ENCODE measurements at places on chromosomes 5 and 9.

DNA sequence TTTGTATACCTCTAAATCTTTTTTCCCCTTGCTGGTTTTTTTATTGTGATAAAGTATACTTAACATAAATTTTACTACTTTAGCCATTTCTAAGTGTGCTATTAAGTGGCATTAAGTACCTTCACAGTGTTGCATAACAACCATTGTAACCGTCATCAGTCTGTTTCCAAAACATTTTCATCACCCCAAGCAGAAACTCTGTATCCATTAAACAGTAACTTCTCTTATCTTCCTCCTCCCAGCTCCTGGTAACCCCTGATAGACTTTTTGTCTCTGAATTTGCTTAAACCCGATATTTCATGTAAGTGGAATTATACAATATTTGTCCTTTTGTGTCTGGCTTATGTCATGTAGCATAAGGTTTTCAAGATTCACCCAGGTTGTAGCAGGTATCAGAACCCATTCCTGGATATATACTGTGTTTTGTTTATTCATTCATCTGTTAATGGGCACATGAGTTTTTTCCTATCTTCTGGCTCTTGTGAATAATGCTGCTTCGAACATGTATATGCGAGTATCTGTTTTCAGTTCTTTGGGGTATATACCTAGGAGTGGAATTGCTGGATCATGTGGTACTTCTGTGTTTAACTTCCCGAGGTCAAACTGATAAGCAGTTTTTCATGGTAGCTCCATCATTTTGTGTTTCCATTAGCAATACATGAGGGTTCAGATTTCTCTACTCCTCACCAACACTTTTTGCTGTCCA lies 66.4 kb downstream of the EHMT1 start:
- DNase-seq = no peak

DNA sequence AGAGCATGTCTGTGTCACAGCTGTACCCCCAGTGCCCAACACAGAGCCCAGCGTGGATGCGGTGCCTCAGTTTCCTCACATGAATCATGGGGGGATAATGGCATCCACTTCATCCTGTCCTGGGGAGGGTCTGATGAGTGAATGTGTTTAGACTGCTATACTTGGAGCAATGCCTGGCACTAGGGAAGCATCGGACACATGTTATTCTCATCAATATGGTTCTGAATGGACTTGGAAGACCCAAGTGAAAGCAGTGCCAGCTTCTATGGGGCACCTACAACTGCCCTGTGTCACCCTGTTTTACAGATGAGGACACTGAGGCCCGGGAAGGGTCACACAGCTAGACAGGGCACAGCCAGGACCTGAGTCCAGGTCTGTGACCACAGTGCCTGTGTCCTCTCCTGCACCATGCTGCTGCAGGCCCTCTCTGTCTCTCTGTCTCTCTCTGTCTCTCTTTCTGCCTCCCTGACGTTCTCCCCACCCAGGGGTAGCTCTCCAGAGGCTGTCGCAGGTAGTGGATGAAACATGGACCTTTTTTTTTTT lies 42.3 kb upstream of the NEK6 start:
- DNase-seq = no peak

DNA sequence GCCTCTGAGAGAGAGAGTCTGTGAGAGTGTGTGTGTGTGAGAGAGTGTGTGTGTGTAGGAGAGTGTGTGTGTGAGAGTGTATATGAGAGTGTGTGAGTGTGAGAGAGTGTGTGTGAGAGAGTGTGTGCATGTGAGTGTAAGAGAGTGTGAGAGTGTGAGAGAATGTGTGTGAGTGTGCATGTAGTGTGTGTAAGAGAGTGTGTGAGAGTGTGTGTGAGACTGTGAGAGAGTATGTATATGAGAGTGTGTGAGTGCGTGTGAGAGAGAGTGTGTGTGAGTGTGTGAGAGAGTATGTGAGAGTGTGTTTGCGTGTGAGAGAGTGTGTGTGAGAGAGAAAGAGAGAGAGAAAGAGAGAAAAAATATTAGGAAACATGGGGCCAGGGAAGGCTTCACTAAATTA lies 588.3 kb upstream of the SGCD start:
- no peak for DNase-seq

- DNase-seq = no peak
Measured at GRCh38 chr5:109829331-109829730, 139.6 kb downstream of the MAN2A1 start.

GRCh38 chr5:98902733-98903132 lies 26.1 kb downstream of the CHD1 start:
- DNase-seq = no peak

DNA sequence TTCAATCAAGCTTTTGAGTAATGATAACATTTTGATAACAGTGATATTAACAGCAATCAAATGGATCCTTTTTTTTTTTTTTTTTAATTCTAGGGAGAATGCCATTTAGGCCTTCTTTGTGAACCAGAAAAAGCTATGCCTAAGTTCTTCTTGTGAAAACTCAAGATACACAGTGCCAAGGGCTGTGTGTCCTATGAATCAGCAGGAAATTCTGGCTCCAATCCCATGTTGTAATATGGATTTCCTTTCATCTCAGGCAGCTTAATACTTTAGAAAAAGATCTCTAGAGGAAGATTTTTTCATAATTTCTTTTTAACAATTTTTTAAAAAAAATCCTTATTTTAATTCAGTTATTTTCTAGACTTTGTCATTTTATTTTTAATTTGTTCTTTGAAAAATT lies 96.1 kb downstream of the NUDT12 start:
- no peak for DNase-seq

DNA sequence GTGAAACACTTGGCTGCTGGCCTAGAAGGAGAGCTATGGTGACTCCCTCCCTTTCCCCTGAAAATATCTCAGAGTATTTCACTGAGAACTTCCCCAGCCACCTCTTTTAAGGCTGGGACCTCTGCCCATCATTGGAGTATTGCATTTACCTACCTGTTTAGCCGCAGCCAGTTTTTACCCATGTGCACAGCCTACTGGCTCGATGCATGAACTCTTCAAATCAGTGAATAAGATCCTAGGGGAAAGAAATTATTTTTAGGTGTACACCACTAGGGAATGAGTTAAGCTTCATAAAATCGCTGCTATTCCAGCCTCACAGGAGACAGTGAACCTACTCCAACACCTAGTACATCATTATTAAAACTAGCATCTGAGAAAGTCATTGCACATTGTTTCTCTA lies 16.8 kb upstream of the FAM174A start:
- no peak for DNase-seq

- no peak for DNase-seq
Measured at GRCh38 chr5:83285661-83286398, 185.7 kb upstream of the VCAN start.

DNA sequence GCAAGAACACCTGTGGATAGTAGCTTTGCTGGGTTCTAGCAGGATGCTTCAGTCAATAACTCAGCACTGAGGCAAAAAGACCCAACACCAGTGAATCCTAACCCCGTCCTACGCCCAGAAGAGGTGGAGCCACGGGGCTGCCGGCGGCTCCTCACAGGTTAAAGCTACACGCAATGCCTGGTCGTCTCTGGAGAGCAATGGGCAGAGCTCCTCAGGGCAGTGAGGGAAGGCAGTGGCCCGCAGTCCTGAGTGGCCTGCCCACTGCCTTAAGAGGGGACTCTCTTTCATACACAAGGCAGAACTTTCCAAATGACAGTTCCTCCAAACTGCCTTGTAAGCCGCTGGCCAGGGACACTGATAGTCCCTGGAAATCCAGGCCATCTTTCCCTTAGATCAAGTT lies 244.2 kb upstream of the IRX2 start:
- no peak for DNase-seq

GRCh38 chr9:121233906-121234831 lies 32.5 kb upstream of the RAB14 start:
- DNase-seq = no peak

DNA sequence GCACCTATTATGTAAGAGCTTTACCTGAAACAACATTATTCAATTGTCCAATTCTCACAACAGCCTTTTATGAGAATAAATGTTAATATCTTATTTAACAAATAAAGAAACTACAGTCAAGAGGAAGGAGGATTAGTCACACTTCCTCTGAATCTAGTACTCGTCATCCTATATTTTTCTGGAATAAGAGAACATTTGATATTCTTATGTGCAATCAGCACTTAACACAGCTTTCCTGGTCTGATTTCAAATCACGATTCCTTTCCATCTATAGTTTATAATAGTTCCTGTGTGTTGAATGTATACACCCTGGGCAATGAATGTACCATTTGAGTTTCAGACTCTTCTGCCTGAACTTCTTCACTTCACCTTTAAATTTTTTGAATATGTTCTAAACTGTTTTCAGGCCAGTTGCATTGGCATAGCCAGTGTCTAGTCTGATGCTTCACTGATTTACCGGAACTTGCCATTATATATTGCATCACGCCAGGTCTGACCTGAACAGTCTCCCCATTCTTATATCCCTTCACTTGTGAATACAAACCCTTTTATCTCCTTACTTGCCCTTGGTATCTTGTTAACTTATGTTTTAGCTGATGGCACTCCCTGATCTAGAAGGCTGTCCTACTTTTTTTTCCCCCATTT lies 698.3 kb downstream of the MAT2B start:
- DNase-seq = no peak

DNA sequence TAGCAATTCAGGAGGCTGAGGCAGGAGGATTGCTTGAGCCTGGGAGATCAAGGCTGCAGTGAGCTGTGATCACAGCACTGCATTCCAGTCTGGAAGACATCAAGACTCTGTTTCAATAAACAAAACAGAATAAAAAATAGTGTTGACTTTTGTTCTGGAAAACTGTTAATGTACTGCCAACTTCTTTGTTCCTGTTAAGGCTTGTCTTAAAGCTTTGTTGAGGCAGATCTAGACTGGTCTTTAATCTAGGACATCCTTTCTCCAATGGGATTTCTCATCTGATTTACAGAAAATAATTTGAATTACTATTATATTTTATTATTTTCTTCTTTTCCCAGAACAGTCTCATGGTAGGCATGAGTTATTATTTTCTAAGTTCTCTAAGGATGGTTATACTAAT lies 26.0 kb downstream of the BDP1 start:
- DNase-seq = no peak

DNA sequence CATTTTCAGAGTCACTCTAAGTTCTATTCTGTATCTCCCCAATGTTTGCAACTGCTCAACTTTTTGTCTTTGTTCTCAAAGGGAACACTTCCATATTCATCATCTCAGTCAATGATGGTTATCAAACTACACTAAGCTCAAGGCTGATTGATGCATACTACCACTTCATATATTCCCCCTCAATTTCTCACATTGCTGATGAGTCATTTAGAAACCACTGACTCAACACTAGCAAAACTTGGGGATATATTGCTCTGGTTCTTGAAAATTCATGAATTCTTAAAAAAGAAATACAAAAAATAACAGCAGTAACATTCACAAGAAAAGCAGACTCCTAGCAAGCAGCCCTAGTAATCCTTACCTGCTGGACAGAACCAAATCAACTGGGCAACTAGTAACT lies 52.2 kb downstream of the ABHD17B start:
- no peak for DNase-seq

DNA sequence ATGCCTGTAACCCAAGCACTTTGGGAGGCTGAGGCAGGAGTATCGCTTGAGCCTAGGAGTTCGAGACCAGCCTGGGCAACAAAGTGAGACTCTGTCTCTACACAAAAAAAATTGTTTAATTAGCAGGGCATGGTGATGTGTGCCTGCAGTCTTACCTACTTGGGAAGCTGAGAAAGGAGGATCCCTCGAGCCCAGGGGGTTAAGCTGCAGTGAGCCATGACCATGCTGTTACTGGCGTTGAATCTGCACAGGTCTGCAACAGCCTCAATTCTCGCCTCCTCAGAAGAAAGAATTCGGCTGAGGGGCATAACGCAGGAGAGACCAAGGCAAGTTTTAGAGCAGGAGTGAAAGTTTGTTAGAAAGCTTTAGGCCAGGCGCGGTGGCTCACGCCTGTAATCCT lies 18.0 kb downstream of the CCT5 start:
- no peak for DNase-seq

DNA sequence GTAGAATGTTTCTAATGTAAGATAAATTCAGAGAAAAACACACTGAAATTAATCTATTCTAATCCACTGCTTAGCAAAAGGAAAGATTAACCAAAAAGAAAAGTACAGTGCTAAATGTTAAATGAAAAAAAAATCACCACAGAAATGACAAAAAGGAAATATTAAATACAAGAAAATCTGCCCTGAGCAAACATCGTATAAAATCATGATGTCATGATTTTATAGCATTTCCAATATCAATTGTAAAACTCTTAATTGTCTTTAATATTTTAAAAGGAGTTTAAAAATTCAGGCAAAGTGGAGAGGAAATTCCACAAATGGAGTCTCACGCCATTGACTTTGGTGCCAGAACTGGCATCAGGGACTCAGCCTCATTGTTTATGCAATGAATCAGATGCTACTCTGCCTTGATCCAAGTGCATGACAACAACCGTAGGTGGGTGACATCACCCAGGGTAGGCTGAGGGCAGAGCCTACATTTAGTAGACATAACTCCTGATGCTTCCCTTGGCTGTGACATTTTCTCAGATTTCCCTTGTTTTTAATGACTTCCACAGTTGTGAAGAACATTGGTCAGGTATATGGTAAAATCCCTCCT lies 696.8 kb downstream of the SEMA5A start:
- no peak for DNase-seq

GRCh38 chr5:83760579-83760978 lies 39.9 kb upstream of the HAPLN1 start:
- DNase-seq = no peak

- DNase-seq = no peak
Measured at GRCh38 chr9:114289571-114290481, 33.1 kb upstream of the ORM1 start.

- no peak for DNase-seq
Measured at GRCh38 chr9:116153765-116154333, at the start of gene PAPPA. Gene PAPPA, plus strand, starts transcription at chr9:116153791. Its CDS starts 382 bp downstream, at chr9:116154173.

DNA sequence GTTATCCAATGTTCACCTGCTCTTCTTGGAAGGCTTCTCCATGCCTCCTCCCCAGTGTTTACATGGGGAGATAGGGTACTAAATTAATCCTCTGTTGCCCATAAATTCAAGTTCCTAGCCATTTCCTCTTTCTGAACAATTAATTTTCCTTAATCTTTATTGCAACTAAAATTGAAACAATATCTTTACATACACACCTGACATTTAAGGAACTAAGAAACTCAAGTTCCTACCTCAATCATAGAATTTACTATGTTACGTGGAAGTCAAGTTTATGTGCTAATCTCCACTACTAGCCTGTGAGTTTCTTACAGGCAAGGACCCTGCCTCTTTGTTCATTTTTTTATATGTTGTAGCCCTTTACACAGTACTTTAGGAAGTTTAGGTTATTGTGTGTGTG lies 10.1 kb upstream of the ADRB2 start:
- no peak for DNase-seq

GRCh38 chr5:132019857-132020555 lies 8.5 kb upstream of the ACSL6 start:
- no peak for DNase-seq

GRCh38 chr9:89475891-89476440 lies 21.9 kb downstream of the SEMA4D start:
- no peak for DNase-seq

GRCh38 chr5:135451581-135452320 lies 400 bp downstream of the TIFAB start:
- DNase-seq = no peak

- no peak for DNase-seq
Measured at GRCh38 chr5:55742778-55743177, 4.9 kb downstream of the DDX4 start.

GRCh38 chr9:137389428-137389746 lies 33.6 kb downstream of the EXD3 start:
- DNase-seq = no peak

- no peak for DNase-seq
Measured at GRCh38 chr5:178467568-178468195, 122.5 kb downstream of the COL23A1 start.

- no peak for DNase-seq
Measured at GRCh38 chr9:101458963-101459631, 23.5 kb upstream of the ALDOB start.
